ENCODE measurements at places on chromosomes 3 and 15. TPM values are rescaled to one million over a fixed set of nuclear protein-coding genes. Genes with fewer than 3 reads are reported as not detected.

GRCh38 chr15:49286649-49287404 is 116.8 kb downstream of the GALK2 start:
- no peak overlapping the region for H3K27ac ChIP-seq
- no peaks in the 10 kb centered on the region for H3K4me1 ChIP-seq
- H3K27me3 ChIP-seq = no peaks in the 10 kb centered on the region
- H3K36me3 ChIP-seq = no peaks in the 10 kb centered on the region
- H3K4me3 ChIP-seq = no peak overlapping the region
- no peak for DNase-seq

GRCh38 chr15:101043011-101043410 is 123.9 kb downstream of the LRRK1 start:
- peaks cover 8% of the 10 kb centered on the region for H3K4me1 ChIP-seq
- peak; percentile 21 for DNase-seq
- H3K27ac ChIP-seq = no peak overlapping the region
- H3K36me3 ChIP-seq = peaks cover 89% of the 10 kb centered on the region

- peaks cover 6% of the 10 kb centered on the region for H3K4me1 ChIP-seq
- no peak for DNase-seq
- no peak overlapping the region for H3K4me3 ChIP-seq
- H3K36me3 ChIP-seq = no peaks in the 10 kb centered on the region
- H3K27me3 ChIP-seq = no peaks in the 10 kb centered on the region
These were observed 14.7 kb downstream of the GPD1L start for GRCh38 chr3:32121137-32121536.

DNA sequence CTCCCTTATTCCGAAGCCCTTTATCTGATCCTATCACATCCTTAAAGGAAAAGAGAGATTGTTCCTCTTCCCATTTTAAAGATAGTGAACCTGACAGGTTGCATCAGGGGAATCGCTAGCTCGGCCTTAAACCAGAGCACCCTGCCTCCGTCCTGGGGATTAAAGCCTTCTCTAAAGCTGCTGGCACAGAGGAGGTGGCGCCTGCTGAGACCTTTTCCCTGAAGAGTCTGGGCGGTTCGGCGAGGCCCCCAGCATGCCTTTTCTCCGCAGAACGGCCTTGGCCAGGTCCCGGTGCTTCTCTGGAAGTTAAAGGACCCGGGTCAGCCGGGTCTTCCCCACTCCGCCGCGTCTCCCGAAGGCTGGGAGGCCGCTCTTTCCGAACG is 593 bp downstream of the FAM219B start:
- H3K4me3 ChIP-seq = peak overlapping the region; percentile 89
- peaks cover 46% of the 10 kb centered on the region for H3K36me3 ChIP-seq
- peak overlapping the region; percentile 89 for H3K27ac ChIP-seq

- DNase-seq = no peak
- H3K4me3 ChIP-seq = peak overlapping the region; percentile 93
- peaks cover 34% of the 10 kb centered on the region for H3K4me1 ChIP-seq
- peak overlapping the region; percentile 82 for H3K27ac ChIP-seq
- H3K27me3 ChIP-seq = no peaks in the 10 kb centered on the region
These were observed 1.5 kb downstream of the TPRA1 start for GRCh38 chr3:127588806-127589577.

DNA sequence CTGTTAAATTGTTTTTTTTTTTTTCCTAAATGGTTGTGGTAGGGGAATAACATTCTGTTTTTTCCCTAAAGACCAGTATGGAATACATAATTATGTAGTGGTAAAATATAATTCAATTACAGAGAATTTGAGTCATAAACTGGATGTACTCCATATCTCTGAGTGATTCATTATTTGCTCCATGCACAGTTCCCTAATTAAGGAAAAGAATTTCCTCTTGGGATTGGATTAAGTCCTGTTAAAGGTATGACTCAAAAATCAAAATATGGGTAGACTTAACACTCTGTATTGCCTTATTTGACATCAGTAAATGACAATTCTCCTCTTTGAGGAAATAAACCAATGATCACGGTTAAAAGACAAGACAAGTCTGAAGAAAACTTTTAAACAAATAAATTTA is 78.0 kb upstream of the KCNH8 start:
- no peaks in the 10 kb centered on the region for H3K27me3 ChIP-seq
- no peaks in the 10 kb centered on the region for H3K36me3 ChIP-seq
- no peak overlapping the region for H3K4me3 ChIP-seq
- no peaks in the 10 kb centered on the region for H3K4me1 ChIP-seq
- H3K27ac ChIP-seq = no peak overlapping the region

- H3K27ac ChIP-seq = no peak overlapping the region
- H3K27me3 ChIP-seq = no peaks in the 10 kb centered on the region
- H3K4me3 ChIP-seq = no peak overlapping the region
These were observed 265.2 kb upstream of the TLE3 start for GRCh38 chr15:70362886-70363285.

DNA sequence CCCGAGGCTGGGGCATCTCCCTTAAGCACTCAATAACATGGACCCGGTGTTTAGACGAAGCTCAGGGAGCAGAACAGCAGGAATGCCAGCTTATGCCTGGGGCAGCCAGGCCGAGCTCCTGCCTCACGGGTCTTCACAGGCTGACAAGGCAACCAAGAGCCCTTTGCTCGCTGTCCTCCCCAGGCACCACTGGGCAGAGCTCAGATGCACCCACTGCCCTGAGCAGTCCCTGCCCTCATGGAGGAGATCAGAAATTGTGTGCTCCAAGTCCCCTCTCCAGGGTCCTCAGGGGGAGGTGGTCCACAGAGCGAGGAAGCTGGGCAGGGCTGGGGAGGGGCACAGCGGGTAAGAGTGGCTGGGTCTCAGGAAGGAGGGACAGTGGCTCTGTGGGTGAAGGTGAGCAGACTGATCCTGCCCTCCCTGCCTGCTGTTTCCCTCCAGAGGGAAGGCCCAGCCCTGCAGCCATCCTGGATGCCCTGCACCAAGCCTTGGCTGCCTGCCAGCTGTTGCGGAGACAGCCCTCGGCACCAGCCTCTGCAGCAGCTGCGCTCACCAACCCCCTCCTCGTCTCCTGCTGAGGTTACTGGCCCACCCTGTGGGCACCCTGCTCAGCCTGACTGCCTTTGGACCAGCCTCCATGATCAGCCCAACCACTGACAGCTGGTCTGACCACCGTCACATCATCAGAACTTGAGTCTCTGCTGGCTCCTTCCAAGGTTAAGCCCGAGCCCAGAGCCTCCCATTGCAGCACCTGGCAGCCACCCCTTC is 21.1 kb upstream of the GP9 start:
- H3K27ac ChIP-seq = no peak overlapping the region
- H3K27me3 ChIP-seq = peaks cover 6% of the 10 kb centered on the region
- H3K36me3 ChIP-seq = no peaks in the 10 kb centered on the region
- H3K4me1 ChIP-seq = peaks cover 33% of the 10 kb centered on the region
- no peak for DNase-seq

DNA sequence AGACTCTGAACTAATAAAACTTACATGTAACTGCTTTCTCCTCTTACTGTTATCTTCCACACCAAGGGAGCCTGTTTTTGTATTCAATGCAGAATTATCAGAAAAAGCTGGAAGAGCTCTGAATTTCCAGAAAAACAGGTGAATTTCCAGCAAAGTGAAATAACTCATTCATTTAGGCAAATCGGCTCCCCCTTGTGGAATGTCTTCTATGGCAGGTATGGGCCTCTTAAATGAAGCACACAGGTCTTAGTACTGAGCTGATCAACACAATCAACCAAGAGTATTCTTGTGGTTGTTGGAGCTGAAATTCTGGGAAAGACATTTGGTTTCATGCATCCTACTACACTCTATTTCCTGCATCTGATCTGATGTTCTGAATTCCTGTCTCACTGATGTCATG is 31.0 kb upstream of the PTPRG start:
- no peak overlapping the region for H3K4me3 ChIP-seq
- no peak for DNase-seq
- no peaks in the 10 kb centered on the region for H3K27me3 ChIP-seq
- no peak overlapping the region for H3K27ac ChIP-seq

- no peak overlapping the region for H3K27ac ChIP-seq
- no peaks in the 10 kb centered on the region for H3K36me3 ChIP-seq
- no peak overlapping the region for H3K4me3 ChIP-seq
- no peaks in the 10 kb centered on the region for H3K4me1 ChIP-seq
- no peaks in the 10 kb centered on the region for H3K27me3 ChIP-seq
These were observed 242.9 kb downstream of the WNT5A start for GRCh38 chr3:55244247-55244646.

- no peaks in the 10 kb centered on the region for H3K36me3 ChIP-seq
- no peak overlapping the region for H3K27ac ChIP-seq
- H3K4me1 ChIP-seq = peaks cover 9% of the 10 kb centered on the region
- no peak for DNase-seq
- no peak overlapping the region for H3K4me3 ChIP-seq
These were observed 3.0 kb downstream of the DUOXA1 start for GRCh38 chr15:45126535-45127158.

- H3K4me1 ChIP-seq = peaks cover 65% of the 10 kb centered on the region
- no peak overlapping the region for H3K4me3 ChIP-seq
- H3K36me3 ChIP-seq = peaks cover 43% of the 10 kb centered on the region
- no peaks in the 10 kb centered on the region for H3K27me3 ChIP-seq
These were observed 22.4 kb downstream of the ARL8B start for GRCh38 chr3:5144316-5144994.

DNA sequence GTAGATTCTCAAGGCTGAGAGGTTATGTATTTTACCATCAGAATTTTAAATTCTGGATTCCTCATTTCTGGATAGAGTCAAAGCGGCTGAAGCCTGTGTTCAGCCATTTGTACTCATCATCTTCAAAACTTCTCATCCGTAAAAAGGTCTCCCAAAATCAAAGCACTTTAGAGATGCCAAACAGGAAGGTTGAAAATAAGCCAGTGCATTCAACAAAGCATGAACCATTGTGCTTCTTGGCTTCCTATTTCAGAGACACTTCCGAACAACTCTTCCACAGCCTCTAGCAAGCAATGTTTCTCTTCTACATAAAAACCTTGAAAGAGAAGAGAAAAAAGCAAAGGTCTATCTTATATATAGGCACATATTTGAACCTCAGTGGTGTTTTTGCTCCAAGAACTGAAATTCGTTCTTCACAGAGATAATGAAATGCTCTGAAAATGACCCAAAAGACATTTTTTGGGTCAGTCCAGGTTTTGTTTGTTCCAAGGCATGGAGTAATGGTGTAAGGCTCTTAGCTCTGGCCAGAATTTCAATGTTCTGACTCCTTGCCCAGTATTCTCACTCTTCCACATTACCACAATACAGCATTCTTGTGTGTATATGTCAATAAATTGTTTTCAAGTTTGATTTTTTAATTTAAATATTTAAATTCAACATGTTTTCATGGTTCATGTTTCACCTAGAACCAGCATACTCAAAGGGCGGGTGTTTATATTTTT is 163.1 kb downstream of the STAC start:
- H3K4me3 ChIP-seq = no peak overlapping the region
- H3K4me1 ChIP-seq = no peaks in the 10 kb centered on the region
- H3K27ac ChIP-seq = no peak overlapping the region
- DNase-seq = no peak

- H3K27me3 ChIP-seq = peaks cover 3% of the 10 kb centered on the region
- H3K27ac ChIP-seq = no peak overlapping the region
- peaks cover 30% of the 10 kb centered on the region for H3K4me1 ChIP-seq
- H3K4me3 ChIP-seq = no peak overlapping the region
- DNase-seq = no peak
- H3K36me3 ChIP-seq = no peaks in the 10 kb centered on the region
These were observed 3.4 kb downstream of the KIF23 start for GRCh38 chr15:69417581-69417980.

- no peaks in the 10 kb centered on the region for H3K27me3 ChIP-seq
- H3K27ac ChIP-seq = no peak overlapping the region
- no peak overlapping the region for H3K4me3 ChIP-seq
- no peaks in the 10 kb centered on the region for H3K36me3 ChIP-seq
These were observed 110.9 kb downstream of the SEC22A start for GRCh38 chr3:123312331-123313265.

GRCh38 chr3:31067004-31067403 is 172.5 kb upstream of the GADL1 start:
- no peaks in the 10 kb centered on the region for H3K4me1 ChIP-seq
- no peak overlapping the region for H3K4me3 ChIP-seq
- H3K27ac ChIP-seq = no peak overlapping the region
- no peaks in the 10 kb centered on the region for H3K27me3 ChIP-seq
- DNase-seq = no peak

DNA sequence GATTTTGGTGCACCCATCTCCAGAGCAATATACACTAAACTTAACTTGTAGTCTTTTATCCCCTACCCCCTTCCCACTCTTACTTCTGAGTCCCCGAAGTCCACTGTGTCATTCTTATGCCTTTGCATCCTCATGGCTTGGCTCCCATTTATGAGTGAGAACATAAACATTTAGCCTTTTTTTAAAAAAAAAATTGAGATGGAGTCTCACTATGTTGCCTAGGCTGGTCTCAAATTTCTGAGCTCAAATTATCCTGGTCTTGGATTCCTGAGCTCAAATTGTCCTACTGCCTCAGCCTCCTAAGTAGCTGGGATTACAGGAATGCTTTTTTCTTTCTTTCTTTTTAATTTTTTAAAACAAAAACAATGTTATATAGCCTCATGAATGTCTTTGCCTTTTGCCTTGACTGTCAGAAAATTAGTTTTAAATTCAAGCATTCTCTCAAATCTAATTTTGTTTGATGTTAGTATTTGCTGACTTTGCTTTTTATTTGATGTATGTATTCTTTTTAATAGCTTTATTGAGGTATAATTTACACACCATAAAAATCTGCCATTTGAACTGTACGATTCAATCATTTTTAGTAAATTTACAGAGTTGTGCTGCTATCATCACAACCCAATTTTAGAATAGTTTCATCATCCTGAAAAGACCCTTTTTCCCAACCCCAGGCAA is 46.9 kb downstream of the NFKBIZ start:
- no peaks in the 10 kb centered on the region for H3K36me3 ChIP-seq
- DNase-seq = no peak
- no peak overlapping the region for H3K4me3 ChIP-seq

DNA sequence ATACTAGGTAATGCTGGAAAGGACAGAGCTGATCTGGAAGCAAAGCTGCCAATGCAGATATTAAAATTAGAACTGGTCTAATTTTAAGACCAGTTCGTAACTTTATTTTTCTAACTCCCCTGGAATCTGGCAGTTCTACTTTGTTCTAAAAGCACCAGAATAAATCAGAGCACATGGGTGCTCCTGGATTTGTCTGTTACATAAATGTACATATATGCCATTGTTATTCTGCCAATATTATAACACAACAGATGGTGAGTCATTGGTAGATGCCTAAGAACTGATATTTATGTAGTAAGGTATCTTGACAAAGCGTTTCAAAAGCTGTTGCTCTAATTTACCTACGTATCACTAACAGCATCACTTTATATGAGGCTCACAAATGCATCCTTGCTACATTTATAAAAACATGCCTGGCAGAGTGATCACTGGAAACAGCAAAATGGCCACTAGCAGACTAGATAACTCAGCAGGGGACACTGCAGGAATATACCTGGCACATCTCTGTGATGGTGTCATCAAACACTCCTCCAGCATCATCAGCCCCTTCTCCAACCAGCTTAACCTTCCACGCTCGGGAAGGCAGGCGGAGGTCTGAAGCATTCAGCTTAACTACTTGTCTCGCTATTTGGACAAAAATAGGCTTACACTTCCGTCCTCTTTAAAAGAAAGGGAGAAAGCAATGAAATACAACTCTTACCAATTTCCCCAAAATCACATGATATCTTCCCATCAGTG is 26.2 kb downstream of the FBXL22 start:
- H3K4me1 ChIP-seq = no peaks in the 10 kb centered on the region
- peaks cover 62% of the 10 kb centered on the region for H3K36me3 ChIP-seq
- H3K4me3 ChIP-seq = no peak overlapping the region
- no peaks in the 10 kb centered on the region for H3K27me3 ChIP-seq

PRRT3 gene
- 0.65 TPM for polyA plus RNA-seq

COMMD4 gene
- 73.9 TPM for polyA plus RNA-seq

CCDC71 gene
- polyA plus RNA-seq = 16.3 TPM

SLC9C1 gene
- 0.05 TPM for polyA plus RNA-seq

CDCP1 gene
- 0.80 TPM for polyA plus RNA-seq

RBP2 gene
- polyA plus RNA-seq = not detected

PAK6 gene
- 0.24 TPM for polyA plus RNA-seq

GOLGA8M gene
- not detected for polyA plus RNA-seq

PTX3 gene
- 5.7 TPM for polyA plus RNA-seq

OR4F15 gene
- not detected for polyA plus RNA-seq

CFAP44 gene
- 6.1 TPM for polyA plus RNA-seq

GOLGA8Q gene
- 0.77 TPM for polyA plus RNA-seq

MNS1 gene
- polyA plus RNA-seq = 0.68 TPM
